ENCODE measurements at places on chromosomes 16 and 17.

DNA sequence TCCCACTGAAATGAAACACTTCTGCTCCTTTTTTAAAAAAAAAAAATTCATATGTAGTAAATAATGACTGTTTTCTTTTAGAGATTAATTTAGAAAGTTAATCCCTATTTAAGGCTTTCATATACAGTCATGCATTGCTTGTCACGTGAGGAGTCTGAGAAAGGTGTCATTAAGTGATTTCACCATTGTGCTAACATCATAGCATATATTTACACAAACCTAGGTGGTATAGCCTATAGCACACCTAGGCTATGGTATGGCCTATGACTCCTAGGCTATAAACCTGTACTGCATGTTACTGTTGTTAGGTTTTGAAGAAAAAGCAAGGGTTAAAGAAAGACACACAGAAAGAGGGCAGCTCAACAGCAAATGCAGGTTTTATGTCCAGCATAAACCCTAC is 13.7 kb downstream of the PPY start:
- DNase-seq: no peak

- no peak for DNase-seq
Measured at GRCh38 chr17:47742319-47743181, 9.5 kb downstream of the TBX21 start.

GRCh38 chr17:152860-153420 is 15.6 kb downstream of the SCGB1C2 start:
- DNase-seq: no peak

GRCh38 chr17:58480090-58480489 is 8.1 kb downstream of the HSF5 start:
- DNase-seq: no peak

DNA sequence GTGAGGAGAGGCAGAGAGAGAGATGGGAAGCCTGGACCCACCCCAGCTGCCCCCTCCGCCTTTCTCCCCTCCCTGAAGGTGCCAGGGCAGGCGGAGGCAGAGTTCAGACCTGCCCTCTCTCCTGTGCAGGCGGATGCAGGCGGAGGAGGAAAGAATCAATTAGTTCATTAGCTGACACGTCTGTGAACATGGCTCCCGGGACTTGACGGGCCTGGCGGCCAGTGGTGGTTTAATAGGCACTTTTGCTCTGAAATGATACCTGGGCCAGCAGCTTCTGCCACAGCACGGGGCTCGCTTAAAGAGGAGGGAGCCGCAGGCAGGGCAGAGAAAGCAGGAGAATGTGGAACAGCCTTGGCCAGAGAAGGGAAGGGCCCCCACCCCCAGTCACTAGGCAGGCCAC is 98.1 kb downstream of the SDK2 start:
- DNase-seq: no peak
